ENCODE measurements at places on chromosomes 2 and 18. TPM values are rescaled to one million over a fixed set of nuclear protein-coding genes. Genes with fewer than 3 reads are reported as not detected.

GREB1L gene
- total RNA-seq = 0.47 TPM

SIX3 gene
- 5.2 TPM for total RNA-seq

GRCh38 chr2:157447031-157447430, 3.1 kb upstream of the CYTIP start:
- H3K27ac ChIP-seq = no peak overlapping the region
- H3K4me1 ChIP-seq = no peaks in the 10 kb centered on the region
- DNase-seq = no peak

- H3K36me3 ChIP-seq = peaks cover 31% of the 10 kb centered on the region
- no peak overlapping the region for H3K4me3 ChIP-seq
- DNase-seq = no peak
- no peaks in the 10 kb centered on the region for H3K27me3 ChIP-seq
- H3K4me1 ChIP-seq = no peaks in the 10 kb centered on the region
Observed at GRCh38 chr2:238021327-238021726, 39.5 kb upstream of the SCLY start.

SP140L gene
- 0.67 TPM for total RNA-seq

TANC1 gene
- total RNA-seq = 3.4 TPM

- peaks cover 70% of the 10 kb centered on the region for H3K36me3 ChIP-seq
- no peak overlapping the region for H3K4me3 ChIP-seq
- peaks cover 3% of the 10 kb centered on the region for H3K4me1 ChIP-seq
- H3K27me3 ChIP-seq = no peaks in the 10 kb centered on the region
- no peak for DNase-seq
Observed at GRCh38 chr2:36574560-36574959, 23.4 kb downstream of the FEZ2 start.

SDC1 gene
- total RNA-seq = 11.0 TPM

KCNG2 gene
- not detected for total RNA-seq

GRCh38 chr18:60935041-60935910, 398.0 kb upstream of the CDH20 start:
- DNase-seq = no peak
- no peak overlapping the region for H3K4me3 ChIP-seq
- no peaks in the 10 kb centered on the region for H3K27me3 ChIP-seq
- H3K27ac ChIP-seq = no peak overlapping the region

All from endodermal cell (in vitro differentiated cells).